ENCODE measurements at places on chromosomes 5 and 9. TPM values are rescaled to one million over a fixed set of nuclear protein-coding genes. Genes with fewer than 3 reads are reported as not detected.

DNA sequence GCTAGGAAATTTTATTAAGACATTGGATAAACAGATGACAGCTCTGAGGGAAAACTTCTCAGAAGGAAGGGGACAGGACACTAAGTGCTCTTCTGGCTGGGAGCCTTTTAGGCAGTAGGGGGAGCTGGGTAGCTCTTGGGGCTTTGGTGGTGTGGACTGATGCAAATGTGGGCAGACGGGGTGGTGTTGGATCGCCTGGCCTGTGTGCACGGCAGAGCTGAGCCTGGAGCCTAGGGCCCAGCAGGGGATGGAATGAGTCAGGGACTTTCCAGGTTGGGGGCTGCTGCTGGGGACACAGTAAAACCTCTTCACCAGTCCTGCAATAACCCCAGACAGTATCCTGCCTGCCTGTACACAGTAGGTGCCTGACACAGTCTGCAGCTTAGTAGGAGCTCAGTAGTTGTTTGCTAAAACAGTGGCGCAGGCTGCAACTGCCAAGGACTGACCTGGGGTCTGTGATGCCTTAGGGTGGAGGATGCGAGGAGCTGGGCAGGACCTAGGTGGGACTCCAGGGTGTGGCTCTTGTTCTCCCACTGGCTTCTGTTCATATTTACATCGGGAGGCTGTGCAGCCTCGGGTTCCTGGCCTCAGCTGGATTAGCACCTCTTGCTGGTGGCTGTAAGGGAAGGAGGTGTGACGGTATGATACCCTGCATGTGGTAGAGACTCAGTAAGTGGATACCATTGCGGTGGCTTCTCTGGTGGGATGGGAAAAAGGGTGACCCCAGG lies 83.8 kb downstream of the DAB2IP start:
- peak; percentile 86 for DNase-seq

GRCh38 chr5:39157701-39158100 lies 61.7 kb downstream of the FYB1 start:
- no peak for DNase-seq

- DNase-seq = peak; percentile 22
These were observed 271.3 kb downstream of the ZSWIM6 start for GRCh38 chr5:61603211-61603908.

DNA sequence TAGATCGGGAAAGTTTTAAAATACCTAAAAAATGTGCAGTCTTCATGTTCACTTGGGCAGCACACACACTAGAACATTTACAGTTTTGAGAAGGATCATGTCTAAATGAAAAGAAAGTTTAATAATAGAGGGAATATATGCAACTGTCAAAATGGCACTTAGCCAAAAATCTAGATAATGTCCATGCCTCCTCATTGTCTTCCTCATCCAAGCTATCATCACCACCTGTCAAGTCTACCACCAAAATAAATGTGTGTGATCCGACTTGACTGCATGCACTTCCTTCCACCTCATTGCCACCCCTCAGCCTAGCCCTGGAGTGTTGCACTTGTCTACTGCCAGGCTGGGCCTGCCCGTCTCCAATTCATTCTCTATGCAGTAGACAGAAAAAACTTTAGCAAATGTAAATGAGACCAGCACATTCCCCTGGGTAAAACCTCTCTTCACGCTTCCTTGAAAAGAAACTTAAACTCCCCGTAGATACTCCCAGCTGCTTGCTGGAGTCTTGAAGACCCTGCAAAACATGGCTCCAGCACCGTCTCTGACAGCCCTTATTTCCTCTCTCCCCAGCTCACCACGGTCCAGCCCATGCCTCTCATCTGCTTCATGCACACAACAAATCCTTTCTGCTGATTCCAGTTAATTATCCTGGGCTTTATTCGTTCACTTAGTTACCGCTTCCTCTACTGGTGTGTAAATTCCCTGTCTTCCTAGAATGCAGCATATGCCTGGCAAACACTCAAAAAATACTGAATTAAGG lies 66.9 kb downstream of the FANCC start:
- DNase-seq = no peak

- no peak for DNase-seq
These were observed 653.4 kb downstream of the ANXA1 start for GRCh38 chr9:73805111-73805510.

PCDHB3 gene
- 15.3 TPM for total RNA-seq

DNA sequence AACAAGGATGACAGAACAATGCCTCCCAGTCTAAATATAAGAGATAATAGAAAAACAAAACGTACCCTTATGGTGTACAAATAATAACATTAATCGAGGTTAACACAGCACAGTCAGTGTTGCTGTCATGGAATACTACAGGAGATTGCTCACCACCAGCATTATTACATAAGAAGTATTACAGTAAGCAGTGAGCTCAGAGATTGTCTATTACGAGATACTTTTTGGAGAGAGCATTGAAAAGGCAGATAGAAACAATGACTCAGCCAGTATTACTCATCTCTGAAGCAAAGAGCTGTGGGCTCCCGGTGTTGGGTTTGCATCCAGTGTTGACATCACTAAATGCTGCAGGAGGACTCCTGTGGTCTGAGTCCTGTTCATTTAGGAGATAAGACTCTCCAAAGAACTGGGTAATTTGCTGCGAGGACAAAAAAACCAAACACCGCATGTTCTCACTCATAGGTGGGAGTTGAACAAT lies 191.9 kb upstream of the SEMA6A start:
- DNase-seq = no peak

DNA sequence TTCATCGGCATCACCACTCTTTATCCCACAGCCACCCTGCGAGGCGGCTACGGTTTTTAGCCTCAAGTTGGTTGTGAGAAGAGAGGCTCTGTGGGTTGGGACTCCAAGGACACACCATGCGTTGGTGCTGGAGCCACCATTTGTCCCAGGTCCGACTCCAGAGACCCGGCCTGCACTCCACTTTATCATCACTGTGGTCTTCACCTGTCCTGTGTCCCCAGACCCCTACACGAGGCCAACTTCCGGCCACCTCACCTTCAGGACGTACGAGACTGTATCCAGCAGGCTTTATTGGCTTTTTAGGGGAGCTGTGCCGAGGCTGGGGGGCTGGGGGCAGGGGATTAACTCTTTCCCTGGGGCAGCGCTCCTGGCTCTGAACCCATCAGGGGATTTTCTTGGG lies 55.0 kb downstream of the GTF3C4 start:
- no peak for DNase-seq

- DNase-seq = peak; percentile 64
These were observed 1244.1 kb upstream of the ACO1 start for GRCh38 chr9:31140316-31140715.

MEGF10 gene
- 28.3 TPM for total RNA-seq

PALM2AKAP2 gene
- total RNA-seq = 8.3 TPM

GRCh38 chr5:154473581-154474283 lies 4.3 kb downstream of the HAND1 start:
- DNase-seq = peak; percentile 82

- peak; percentile 60 for DNase-seq
These were observed 127.6 kb downstream of the TMEM174 start for GRCh38 chr5:73300337-73301207.

GFI1B gene
- 1.0 TPM for total RNA-seq

- DNase-seq = no peak
These were observed 21.6 kb downstream of the SH3TC2 start for GRCh38 chr5:149041242-149041641.

DNA sequence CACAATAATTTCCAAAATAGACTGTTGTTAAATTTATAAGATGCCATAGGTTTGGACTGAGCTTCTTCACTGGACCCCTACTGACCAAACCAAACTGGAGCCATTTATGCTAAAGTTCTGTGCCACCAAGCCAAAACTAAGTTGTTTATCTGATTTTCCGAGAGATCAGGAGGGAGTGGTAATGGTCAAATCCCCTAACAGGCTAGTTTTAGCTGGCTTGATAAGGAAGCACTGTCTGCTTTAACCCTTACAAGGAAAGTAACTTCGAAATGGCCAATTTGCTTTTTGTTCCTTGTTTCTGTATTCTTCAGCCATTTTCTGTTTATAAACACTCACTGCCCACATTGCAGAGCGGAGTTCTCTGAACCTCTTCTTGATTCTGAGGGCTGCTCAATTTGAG lies 246.8 kb upstream of the TUT7 start:
- no peak for DNase-seq

MYMK gene
- total RNA-seq = not detected

DNA sequence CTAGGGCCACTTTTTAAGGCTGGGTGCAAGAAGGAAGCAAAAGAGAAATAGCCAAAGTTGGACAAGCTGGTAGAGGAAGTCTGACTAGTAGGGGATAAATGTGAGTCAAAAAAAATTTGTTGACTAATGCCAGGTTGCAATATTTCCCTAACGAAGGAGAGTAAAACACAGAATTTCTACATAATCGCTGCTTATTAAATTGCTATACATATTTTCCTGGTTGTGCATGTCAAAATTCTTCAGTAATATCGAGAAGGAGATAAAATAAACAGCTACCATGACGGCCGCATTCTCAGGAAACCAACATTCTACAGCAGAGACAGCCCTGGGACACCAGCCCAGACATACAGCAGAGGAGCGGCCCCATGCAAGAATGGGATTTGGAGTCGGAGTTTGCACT lies 148.3 kb downstream of the ESM1 start:
- DNase-seq = no peak

- DNase-seq = no peak
These were observed 13.9 kb downstream of the FAM193B start for GRCh38 chr5:177540438-177540837.

DNA sequence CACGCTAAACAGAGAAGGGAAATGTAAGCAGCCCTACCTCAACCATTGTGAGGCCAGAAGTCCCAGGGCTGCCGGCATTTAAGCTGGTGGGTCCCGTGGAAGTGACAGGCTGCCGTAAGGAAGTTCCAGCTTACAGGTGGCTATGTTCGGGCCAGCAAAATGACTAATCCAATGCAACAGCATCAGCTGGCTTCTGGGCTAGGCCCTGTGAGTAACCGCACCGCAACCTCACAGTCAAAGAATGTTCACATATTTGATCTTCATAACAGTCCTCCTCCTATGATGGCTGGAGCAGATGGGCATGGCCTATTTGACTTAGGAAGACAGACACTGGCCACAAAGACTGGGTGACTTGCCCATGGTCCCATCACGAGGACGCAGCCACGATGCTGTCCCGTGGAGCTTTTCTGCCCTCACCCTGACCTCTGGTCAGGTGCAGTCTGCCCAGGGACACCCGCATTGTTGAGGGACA lies 88.2 kb downstream of the LIFR start:
- DNase-seq = no peak

- DNase-seq = peak; percentile 37
These were observed 35.6 kb upstream of the ADAMTS16 start for GRCh38 chr5:5104550-5104949.

DNA sequence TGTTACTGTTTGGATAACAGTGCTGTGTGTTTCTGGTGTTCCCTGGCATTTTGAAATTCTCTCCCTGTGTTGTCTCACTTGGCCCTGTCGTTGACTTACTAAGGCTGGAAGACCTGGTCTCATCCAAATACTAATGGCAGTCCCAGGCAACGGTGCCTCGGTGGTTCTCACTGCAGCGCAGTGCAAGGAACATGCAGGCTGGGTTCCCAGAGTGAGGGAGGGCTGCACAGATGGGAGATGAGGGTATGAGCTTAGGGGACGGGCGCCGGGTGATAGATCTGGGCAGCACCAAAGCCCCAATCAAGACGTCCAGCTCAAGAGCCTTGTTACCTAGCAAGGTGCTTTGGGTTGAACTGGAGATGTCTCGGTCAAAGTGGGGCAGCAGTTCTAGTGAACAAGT lies 11.0 kb downstream of the CCT5 start:
- DNase-seq = no peak

ORM2 gene
- total RNA-seq = not detected

PIP5K1B gene
- total RNA-seq = 2.8 TPM
